ENCODE measurements at places on chromosomes 1 and 21. TPM values are rescaled to one million over a fixed set of nuclear protein-coding genes. Genes with fewer than 3 reads are reported as not detected.

GRCh38 chr1:184380468-184380867, 6.4 kb upstream of the C1orf21 start:
- DNase-seq, result peak; percentile 59

FCER1G gene
- total RNA-seq, result 0.63 TPM

AMPD1 gene
- not detected for total RNA-seq

DNA sequence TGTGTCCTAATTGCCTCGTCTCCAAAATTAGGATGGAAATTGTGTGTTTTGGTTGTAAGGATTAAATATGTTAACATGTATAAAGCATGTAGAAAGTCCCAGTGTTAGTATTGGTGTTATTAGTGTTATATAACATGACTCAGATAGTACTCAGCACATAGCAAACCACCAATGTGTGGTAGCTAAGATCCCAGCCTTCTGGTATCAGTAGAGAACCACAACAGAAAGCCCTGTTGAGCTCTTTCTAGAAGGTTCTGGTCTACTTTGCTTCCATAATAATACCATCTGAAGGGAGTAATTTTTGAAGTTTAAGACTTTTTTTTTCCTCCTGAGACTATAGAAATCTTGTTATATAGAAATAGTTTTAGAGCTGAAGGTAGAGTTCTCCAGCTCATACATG, 259.3 kb upstream of the SGIP1 start:
- DNase-seq, result peak; percentile 71

VAMP3 gene
- total RNA-seq, result 23.8 TPM

DNA sequence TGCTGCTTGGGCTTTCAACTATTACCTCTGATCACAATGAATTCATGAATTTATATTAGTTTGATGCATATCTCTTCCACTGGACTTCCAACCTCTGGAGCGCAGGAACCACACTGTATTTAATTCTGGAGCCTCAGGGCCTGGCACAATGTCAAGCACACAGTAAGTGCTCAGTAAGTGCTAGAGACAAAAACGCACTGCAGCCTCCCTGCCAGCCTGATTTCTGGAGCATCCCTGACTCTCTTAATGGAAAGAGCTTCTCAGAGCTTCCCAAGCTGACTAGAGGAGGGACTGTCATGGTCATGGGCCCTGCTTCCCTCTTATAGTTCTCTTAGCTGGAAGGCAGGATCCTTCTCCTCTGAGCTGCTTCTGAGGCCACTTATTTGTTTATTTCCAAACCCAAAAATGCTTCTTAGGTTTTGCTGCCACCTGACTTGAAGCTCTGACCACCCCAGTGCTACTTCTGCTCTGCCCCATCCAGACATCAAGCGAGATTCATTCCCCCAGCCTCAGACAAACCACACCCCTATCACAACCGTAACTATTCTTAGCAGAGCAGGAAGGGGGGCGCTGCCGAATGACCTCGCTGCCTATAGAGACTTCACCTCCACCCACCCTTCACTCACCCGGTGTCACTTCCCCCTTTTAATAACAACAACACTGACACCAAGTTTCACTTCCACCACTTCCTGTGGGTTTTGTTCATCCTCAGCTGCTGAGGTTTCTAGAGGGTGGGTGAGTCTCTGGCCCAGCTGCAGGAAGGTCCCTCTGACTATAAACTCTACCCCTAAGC, 33.6 kb downstream of the NUAK2 start:
- peak; percentile 95 for DNase-seq

DNA sequence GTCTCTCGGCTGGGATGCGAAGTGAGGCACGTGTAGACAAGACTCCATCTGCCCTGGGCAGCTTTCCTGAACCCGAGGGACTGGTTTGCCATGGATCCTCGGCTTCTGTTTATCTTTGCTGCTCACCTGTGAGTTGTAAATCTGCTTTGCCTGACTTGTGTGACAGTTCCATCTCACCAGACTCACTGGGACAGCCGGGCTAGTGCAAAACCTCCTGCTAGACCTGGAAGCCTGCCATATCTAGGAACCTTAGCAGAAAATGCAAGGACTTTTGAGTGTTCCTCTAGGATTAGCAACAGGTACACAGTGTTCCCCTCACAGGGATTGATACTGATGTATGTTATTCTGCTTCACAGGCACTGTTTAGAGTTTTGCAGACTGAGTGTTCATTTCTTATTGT, 218.6 kb downstream of the URB2 start:
- DNase-seq, result no peak

FBLIM1 gene
- total RNA-seq, result not detected

All from activated CD4-positive, alpha-beta T cell treated with anti-CD3 and anti-CD28 coated beads, Interleukin-2, amount 10 ng/mL, durations not matched to agents 24 days and 14 days (primary cell).